T1000 (cell line): ENCODE measurements at places on chromosomes 3 and 15.
A peak's percentile ranks its signal among the peaks of the same experiment; 100 is the strongest.

DNA sequence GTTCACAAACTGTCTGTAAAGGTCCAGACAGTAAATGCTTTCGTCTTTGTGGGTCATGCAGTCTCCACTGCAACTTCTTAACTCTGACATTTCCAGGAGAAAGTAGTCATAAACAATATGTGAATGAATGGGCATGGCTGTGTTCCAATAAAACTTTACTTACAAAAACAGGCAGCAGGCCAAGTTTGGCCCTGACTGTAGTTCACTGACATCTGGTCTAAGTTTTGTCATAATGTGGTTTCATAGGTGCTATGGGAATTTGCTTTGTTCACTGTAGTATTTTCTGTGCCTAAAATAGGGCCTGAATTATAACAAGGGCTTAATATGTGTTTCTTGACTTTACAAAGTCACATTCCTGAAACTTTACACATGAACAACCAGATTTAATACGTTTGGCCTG lies 186.0 kb upstream of the KBTBD8 start:
- DNase-seq: peak; percentile 42

GRCh38 chr3:169754711-169755110 lies 10.1 kb downstream of the TERC start:
- DNase-seq: no peak

DNA sequence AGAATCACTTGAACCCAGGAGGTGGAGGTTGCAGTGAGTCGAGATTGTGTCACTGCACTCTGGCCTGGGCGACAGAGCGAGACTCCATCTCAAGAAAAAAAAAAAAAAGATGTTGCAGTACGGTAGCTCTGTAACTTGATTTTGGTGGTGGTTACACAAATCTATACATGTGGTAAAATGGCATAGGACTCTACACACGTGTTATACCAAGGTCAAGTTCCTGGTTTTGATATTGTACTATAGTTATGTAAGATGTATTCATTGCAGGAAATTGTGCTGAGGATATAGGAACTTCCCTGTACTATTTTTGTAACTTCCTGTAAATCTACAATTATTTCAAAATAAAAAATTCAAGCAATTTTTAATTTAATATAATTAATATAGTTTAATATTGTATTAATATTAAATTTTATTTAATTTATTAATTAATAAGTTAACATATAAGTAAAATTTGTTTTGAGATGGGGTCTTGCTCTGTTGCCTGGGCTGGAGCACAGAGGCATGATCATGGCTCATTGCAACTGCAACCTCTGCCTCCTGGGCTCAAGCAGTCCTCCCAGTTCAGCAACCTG lies 9.9 kb downstream of the MYD88 start:
- DNase-seq: no peak

- no peak for DNase-seq
Observed at GRCh38 chr3:141237701-141238521, 6.3 kb downstream of the PXYLP1 start.

- no peak for DNase-seq
Observed at GRCh38 chr15:92954002-92954401, 53.9 kb downstream of the CHD2 start.
